ENCODE measurements at places on chromosomes 12 and 14.

DNA sequence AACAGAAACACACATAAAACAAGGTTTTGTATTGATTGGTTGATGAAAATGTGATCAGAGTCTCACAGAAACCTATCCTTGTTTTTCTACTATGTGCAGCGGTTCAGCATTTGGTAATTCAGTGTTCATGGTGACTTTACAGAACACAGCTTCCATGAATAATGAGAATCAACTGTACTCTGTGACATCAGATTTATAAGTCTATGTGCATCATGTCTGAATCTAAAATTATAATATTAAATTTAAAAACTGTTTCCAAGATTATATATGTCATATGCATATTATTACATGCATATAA is 104.3 kb downstream of the SLC16A7 start:
- DNase-seq, result no peak

- DNase-seq, result no peak
Measured at GRCh38 chr14:19941668-19942067, 11.0 kb downstream of the OR4K1 start.

DNA sequence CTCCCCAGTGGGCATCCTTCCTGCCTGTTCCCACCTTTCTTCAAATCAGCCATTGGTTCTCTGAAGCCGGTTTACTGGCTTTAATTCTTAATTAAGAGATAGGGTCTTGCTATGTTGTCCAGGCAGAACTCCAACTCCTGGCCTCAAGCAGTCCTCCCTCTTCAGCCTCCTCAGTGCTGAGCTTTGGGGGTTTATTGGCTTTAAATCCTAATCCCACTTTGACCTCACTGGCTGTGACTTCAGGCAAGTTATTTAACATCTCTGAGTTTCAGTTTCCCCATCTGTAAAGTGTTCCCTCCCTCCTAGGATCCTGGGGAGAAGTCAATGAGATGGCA is 2.1 kb upstream of the TRMT61A start:
- DNase-seq, result no peak

DNA sequence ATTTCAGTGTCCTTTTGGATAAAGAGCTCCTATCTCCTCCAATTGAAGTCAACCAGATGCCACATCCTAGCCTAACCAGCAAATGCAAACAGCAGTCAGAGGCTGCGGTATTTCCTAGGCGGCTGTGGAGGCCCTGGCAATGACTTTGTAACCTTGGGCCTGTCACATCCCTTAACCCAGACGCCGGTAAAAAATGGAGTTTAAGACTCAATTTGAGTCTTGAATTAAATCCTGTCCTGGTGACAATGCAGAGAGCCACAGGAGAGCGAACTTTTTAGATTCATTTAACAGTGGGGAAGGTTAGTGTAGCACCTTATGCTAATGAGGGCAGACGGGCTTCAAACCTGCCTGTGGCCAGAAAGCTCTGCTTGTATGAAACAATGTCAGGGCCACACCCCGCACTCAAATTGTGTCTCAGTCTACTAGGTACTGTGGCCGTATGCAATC is 1.3 kb downstream of the C12orf75 start:
- no peak for DNase-seq

GRCh38 chr12:90299666-90300065 is 591.0 kb upstream of the ATP2B1 start:
- no peak for DNase-seq

DNA sequence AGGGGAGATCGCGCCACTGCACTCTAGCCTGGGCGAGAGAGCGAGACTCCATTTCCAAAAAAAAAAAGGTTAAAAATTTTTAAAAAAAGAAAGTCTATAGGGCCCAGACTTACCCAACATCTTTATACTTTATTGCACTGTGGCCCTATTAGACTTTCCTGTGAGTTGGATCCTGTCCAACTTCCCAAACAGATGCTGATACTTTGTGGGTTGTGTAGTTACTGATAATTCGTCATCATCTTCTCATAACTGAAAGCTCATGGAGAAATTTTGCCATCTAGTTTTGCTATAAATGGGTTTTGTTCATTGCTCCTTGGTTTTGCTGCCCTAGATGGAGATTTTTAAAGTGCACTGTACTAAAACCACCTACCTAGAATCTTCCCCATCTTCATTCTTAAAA is 31.1 kb downstream of the APOBEC1 start:
- no peak for DNase-seq

DNA sequence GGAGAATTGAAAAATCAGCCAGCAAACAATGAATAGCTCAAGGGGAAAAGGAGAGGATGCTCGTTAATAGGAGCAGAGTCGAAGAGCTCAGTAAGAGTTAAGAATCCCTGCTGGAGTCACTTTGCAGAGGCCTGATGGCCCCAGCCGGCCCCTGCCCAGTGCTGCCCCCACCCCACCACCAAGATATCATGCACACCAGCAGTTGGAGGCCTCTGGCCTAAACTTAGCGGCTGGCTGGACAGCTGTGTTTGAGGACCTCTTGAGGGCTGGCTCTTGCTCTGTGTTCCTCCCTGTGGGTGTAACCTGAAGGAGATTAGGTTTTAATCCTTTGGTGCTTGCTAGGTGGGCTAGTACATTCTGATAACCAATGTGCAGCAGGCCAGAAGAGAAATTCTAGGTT is 142.0 kb downstream of the PLXNC1 start:
- no peak for DNase-seq

All from NAMALWA (cell line).